Activated gamma-delta T cell treated with Interleukin-2 at 50 U/mL for 16 hours (primary cell): ENCODE measurements at places on chromosomes 11 and 22.

DNA sequence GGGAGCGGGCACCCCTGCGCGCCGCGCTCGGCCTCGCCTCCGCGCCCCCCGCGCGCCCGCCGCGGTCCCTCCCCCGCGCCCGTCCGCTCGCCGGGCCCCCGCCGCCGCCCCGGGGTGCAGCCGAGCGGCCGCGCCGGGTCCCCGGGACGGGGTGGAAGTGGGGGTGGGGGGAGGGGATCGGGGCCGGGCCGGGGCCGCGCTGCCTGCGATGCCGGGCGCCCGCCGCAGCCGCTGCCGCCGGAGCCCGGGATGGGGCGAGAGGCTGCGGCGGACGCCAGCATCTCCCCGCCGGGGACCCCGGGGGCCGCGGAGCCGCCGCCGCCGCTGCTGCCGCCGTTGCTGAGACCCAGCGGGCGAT lies 365 bp downstream of the MGAT3 start:
- no peak for DNase-seq

DNA sequence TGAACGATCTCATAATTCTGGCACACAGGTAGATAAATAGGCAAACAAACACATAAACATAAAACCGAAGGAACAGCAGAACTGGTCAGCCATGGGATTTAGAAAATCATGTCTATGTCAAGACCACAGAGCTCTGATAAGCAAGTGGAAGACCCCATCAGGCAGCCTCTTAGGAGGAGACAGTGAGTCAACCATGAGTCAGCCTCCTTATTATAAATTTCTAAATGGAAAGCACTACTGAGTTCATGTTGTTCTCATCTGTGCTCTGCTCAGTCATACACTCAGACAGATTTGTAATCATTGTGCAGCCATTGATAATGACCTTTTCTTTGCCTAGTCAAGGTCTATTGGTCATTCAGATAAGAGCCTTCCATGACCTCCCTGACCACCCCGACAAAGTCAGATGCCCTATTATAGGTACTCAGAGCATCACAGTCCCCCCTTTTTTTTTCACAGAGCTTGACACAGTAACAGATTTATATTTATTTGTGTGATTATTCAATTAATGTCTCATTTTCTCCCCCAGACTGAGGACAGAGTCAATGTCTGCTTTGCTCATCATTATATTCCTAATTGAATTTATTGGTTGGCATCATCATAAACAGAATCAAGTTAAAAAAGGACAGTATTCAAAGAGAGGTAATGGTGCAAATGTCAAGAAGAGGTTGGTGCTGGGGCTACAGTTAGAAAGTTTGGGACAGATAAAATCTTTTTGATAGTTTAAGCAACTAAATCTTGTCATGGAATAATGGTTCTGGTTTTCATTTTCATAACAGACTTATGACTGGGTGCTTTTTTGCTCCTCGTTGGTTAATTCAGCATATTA lies 579.7 kb upstream of the CCDC90B start:
- no peak for DNase-seq

- DNase-seq: peak; percentile 6
These were observed at the start of gene CFAP300 for GRCh38 chr11:102047305-102047924. TSS of gene CFAP300 (plus strand) at chr11:102047437. CDS start at chr11:102047471, 34 bp downstream.

DNA sequence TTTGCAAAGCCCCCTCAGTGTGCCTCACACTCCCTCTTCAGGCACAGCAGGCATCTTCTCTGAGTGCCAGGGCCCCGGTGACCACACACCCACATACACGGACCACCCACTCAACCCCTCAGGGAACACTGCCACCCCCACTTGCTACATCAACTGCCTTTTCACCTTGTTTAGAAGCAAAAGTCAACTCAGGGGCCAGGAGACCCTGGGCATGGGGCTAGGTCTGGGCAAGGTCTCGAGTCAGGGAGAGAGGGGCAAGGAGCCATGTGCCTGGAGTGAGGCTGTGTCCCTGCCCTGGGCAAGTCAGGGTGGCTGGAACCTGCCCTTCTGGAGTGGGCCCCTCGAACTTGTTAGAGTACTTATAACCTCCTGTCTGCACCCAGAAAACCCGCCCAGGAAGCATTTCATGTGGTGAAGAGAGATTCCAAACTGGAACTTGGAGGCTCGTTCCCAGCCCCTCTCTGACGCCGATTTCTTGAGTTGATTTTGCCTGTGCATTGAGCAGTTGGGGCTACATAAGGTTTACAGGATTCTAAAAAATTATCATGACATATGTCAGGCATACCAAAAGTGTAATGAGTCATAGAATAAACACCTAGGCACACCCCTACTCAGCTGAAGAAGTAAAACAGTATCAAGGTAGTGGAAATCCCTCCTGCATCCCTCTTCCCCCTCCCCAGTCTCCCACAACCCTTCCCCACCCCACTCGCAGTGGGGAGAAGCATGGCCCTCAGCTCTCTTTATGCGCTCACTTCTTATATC lies 74.3 kb downstream of the MYEOV start:
- DNase-seq: no peak

GRCh38 chr11:111135101-111135500 lies 110.4 kb upstream of the POU2AF2 start:
- no peak for DNase-seq

GRCh38 chr11:86795949-86796348 lies 4.4 kb upstream of the PRSS23 start:
- no peak for DNase-seq

- no peak for DNase-seq
These were observed 67.4 kb upstream of the B3GAT1 start for GRCh38 chr11:134479206-134480135.

DNA sequence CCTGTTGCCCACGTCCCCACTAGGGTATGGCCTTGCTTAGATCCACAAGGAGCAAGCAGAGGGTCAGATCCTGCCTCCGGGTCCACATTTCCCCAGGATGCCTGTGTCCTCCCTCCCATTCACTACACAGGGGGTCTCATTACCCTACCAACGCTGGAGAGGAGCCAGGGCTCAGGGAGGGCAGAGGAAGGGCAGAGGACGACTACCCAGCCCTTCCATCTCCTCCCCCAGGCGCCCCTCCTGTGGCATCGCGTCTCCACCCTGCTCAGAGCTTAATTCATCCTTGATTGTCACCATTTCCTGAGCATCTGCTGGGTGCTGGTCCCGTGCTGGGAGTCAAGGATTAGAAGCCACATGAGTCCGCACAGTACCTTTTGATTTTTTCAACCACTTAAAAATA lies 5.0 kb downstream of the NFAM1 start:
- no peak for DNase-seq
